Activated CD4-positive, alpha-beta T cell treated with anti-CD3 and anti-CD28 coated beads, Interleukin-2, amount 10 ng/mL, durations not matched to agents 7 days and 5 days (primary cell): ENCODE measurements at places on chromosomes 2 and 18.

GRCh38 chr18:23311351-23312121, 141.6 kb upstream of the RIOK3 start:
- DNase-seq = no peak

DNA sequence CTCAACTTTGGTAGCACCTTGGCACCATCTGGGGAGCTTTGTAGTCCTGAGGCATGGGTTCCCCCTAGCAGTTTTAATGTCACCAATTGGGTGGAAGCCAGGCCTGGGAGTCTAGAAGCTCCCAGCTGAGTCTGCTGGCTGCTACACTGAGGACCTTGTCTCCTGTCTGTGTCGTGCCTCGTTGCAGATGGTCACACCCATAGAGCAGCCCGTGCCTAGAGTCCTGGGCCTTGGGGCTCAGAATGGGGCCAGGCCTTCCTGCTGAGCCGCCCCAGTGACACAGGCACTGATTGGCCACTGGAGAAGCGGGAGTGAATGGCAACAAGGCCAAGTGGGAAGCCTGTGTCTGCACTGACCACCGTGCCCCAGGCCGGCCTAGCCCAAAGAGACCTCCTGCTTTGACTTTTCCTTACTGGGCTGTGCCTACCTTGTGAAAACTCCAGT, 113.2 kb downstream of the SH3RF3 start:
- DNase-seq = no peak

DNA sequence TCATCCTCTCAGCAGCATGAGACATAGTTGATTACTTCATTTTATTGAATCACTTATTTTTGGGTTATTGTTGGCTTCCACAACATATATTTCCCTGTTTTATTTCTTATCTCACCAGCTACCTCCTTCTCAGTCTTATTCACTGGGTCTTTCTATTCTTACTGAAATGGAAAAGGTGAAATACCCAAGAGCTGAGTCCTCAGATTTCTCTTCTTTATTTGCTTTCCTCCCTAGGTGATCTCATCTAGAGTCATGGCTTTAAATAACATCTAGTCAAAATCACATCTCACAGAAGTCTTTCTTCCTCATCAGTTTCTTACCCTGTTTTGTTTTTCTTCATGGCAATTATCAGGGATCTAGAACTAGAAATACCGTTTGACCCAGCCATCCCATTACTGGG, 105.0 kb upstream of the RBBP8 start:
- DNase-seq = no peak

GRCh38 chr2:235518322-235519090, 24.7 kb downstream of the AGAP1 start:
- no peak for DNase-seq

- no peak for DNase-seq
Measured at GRCh38 chr2:229244975-229245374, 26.1 kb downstream of the PID1 start.

DNA sequence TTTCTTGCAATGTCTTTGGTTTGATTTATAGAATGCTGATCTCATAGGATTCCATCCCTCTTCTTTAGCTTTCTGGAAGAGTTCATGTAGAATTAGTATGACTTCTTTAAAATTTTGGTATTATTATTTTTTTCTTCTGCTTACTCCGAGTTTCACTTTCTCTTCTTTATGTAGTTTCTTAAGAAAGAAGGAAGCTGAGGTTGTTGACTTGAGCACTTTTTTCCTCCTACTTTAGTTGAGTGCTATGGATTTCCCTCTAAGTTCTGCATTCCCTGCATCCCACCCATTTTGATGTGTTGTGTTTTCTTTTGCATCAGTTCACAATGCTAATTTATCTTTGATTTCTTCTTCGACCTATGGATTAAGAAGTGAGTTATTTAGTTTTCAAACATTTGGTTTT, 78.9 kb upstream of the SPRED2 start:
- no peak for DNase-seq

- DNase-seq = peak; percentile 26
Measured at GRCh38 chr2:71130905-71131244, 441 bp downstream of the MPHOSPH10 start.

- DNase-seq = peak; percentile 87
Measured at GRCh38 chr2:231601356-231602229, 8.9 kb downstream of the TEX44 start.

GRCh38 chr2:132783883-132784282, 113.9 kb upstream of the LYPD1 start:
- no peak for DNase-seq

GRCh38 chr2:3311601-3312000, 66.0 kb downstream of the EIPR1 start:
- DNase-seq = no peak

- DNase-seq = no peak
Measured at GRCh38 chr2:66066032-66066431, 368.9 kb upstream of the MEIS1 start.

DNA sequence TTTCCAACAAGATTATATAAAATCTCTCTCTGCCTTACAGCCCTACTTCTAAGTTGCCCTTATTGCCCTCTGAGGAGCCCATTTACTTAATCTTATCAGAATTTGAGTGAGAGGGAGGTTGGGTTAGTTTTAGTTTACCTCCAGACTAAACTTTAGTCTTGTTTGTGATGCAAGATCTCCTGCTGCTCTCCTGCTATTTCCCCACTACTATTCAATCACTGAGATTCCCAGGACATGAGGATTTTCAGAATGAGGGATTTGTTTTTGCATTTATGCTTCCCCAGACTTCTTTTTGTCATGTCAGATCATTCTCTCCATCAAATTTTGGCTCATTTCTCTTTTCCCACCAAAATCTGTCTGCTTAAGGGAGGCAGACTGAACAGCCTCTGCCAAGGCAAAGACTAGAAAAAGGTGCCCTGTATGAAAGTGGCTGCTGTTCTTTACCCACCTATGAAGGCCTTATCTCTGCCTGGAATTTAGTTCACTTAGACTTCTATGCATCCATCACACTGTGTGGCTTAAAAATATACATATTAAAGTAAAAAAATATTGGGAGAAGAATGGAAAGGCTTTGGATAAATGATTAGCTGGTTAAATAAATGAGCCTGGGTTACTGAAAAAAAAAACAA, 401.3 kb downstream of the PID1 start:
- DNase-seq = no peak

DNA sequence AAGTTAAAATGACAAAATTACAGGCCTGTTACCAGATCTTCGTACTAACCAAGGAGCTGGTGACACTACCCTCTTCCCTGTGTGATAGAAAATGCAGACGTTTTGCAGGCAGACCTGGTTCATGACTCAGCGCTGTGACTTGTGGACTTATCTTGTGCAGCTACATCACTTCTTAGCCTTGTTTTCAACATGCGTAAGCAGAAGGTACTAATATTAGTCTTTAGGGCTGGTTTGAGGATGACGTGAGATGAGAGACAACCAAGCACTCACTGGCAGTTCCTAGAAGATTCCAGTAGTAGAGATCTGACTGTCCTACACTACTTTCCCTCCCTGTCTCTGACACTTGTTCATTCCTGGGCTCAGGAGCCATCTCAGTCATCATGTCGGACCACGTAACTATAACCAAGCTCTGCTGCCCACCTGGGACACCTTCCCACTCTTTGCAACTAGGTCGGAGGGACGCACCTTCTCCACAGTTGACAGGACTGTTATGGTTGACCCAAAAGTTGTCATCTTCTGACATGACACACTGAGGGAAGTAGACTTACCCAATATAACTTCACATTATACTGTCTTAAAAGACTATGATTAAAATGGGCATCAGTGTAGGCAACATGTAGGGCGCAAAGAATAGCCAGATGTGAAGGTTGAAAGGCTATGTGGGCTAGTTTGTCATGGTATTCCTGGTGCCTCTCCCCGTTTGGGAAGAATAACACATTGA, 64.8 kb downstream of the TNFRSF11A start:
- DNase-seq = no peak

GRCh38 chr2:241574911-241575623, 16.5 kb downstream of the BOK start:
- no peak for DNase-seq

GRCh38 chr2:28635191-28635611, 116.4 kb upstream of the PPP1CB start:
- DNase-seq = no peak

DNA sequence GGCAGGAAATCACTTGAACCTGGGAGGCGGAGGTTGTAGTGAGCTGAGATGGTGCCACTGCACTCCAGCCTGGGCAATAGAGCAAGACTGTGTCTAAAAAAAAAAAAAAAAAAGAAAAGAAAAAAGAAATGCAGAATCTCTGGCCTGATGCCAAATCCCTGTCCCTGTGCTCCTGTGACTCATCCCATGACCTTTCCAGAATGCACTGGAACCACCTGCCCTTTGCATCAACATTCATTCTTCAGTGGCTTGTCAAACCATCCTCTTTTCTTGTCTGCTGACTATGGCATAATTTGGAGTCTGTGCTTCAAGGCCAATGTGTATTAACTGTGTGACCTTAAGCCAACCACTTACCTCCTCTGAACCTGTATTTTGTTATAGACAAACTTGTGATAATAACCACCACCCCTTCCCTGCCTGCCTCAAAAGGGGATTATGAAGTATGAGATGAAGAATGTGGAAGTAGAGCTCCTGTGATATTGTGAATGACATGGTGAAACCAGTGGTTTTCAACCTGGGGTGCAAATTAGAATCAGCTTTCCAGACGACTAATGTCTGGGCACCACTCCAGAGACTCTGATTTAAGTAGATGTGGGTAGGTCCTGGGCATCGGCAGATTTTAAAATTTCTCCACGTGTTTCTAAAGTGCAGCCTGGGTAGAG, 189.3 kb downstream of the CLIP4 start:
- DNase-seq = no peak
